ENCODE measurements at places on chromosomes 12 and 14. TPM values are rescaled to one million over a fixed set of nuclear protein-coding genes. Genes with fewer than 3 reads are reported as not detected.

The KRT82 gene
- not detected for total RNA-seq

DNA sequence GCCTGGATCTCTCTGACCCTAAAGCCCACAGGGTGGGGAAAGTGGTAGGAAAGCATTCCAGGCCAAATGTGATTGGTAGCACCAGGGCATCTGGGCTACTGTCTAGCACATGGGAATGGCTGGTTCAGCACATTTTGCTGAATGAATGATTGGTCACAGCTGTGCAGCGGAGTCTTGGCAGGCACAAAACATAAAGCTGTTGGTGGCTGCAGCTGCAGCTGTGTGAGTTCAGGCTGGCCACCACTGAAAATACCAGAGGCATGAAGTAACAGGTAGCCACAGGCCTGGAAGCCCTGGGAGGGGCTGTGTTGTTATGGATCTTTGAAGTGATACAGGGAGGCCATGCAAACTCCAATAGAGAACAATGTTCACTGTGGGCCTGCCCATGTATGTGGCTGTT, 72.7 kb downstream of the MYRFL start:
- DNase-seq: no peak

DNA sequence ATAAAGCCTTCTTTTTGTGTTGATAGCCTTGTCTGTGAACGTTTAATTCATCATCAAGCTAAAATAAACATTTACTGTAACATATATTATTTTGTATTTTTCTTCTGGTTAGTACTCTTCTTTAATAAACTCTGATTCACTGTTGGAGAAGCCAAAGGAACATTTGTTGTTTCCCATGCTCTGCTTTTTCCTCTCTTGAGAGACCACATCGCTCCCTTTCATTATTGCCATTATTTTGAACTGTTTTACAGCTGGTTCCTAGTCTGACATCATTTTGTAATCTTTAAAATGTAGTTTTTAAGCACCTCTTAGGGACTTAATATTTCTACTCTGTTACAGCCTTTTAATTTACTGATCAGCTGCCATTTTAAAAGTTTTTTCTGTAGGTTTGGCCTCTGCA, 301.8 kb downstream of the NPAS3 start:
- no peak for DNase-seq

GRCh38 chr12:14701809-14702568, 5.6 kb upstream of the GUCY2C start:
- no peak for DNase-seq

GRCh38 chr12:85865890-85866289, 8.2 kb upstream of the NTS start:
- no peak for DNase-seq
